ENCODE measurements at places on chromosomes 2 and 18.

DNA sequence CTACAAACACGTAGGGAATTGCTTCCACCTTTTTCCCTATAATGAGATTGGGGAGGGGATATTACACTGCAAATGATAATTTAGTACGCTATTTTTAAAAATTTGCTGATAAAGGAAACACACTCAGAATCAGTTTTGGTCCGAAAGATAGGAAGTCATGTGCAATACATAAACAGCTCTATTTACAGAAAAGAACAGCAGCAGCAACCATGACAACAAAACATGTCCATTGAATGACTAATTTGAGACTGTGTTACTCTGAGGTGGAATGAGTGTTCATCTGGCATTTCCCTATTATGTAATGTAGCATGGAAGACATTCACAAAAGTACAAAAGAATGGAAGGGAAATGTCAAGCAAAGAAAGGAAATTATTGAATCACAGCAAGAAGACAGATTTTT, 337.2 kb downstream of the NBAS start:
- no peak for DNase-seq

GRCh38 chr2:186431306-186431705, 54.8 kb upstream of the ZC3H15 start:
- DNase-seq, result no peak

DNA sequence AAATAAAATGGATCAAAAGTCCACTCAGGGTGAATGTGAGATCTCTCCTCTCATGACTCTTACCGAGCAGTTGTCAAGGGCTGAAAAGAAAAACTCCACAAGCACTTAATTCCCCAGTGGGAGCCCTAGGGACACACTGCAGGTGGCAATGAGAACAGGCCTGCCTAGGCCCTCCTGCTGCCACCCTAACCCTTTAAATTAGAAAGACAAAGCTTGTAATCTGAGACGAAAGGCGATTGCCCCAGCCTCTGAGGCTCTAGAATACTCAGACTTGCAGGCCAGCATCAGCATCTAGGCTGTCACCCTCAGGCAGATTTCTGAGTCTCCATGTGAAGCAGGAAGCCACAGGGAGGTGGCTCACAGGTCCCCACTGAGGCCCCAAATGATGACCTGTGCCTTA, 457.0 kb upstream of the MYT1L start:
- DNase-seq, result no peak

DNA sequence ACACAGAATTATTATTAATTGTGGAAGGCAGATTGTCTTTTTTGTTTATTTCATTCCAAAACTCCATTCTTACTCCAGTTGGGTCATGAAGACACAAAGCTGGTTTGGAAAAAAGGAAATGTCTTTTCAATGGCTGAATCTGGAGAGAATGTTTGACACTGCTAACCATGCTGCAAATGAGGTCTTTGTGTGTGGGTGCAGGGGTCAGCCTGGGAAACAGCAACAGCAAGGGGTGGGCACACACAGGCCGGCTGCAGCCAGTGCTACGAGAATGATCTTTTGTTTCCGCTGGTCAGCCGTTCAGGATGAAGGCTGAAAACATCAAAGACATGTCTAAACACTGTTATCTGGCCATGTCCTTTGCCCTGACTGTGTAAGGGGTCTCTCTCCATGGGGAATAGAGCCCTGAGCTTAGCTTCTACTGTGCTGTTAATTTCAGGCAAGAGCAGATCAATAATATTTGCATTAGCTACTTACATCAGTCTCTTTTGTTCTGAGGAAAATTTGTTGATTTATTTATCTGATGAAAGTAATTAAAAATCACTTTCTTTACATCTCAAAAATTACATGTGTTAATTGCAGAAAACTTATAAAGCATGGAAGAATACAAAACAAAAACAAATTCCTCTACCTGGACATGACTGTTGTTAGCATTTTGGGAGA, 33.3 kb upstream of the E2F6 start:
- DNase-seq, result no peak

DNA sequence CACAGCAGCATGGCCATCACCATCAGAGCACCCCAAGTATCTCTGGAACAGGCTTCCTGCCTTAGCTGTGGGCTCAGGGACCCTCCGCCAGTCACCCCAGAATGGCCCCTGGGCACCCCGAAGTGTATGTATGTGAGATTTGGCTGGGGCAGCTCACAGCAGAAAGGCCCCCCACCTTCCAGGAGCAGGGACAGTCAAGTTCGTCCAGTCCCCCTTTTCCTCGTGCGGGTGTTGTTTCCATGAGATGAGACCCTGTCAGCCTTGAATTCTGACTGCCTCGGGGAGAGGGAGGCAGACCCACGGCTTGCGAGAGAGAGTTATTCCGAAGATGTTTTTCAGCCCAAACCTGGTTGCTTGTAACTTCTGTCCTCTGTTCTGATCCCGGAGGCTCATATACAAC, 290.9 kb upstream of the HDAC4 start:
- DNase-seq, result no peak

- no peak for DNase-seq
Observed at GRCh38 chr18:32440518-32440917, 30.2 kb downstream of the GAREM1 start.
